ENCODE measurements at places on chromosomes 3 and 15. TPM values are rescaled to one million over a fixed set of nuclear protein-coding genes. Genes with fewer than 3 reads are reported as not detected.
A peak's percentile ranks its signal among the peaks of the same experiment; 100 is the strongest.

- DNase-seq = peak; percentile 67
These were observed 349.7 kb downstream of the TUSC7 start for GRCh38 chr3:117059067-117059955.

- DNase-seq = no peak
These were observed 85.3 kb upstream of the UBE2E2 start for GRCh38 chr3:23117856-23118255.

GRCh38 chr3:116280130-116280740 lies 165.1 kb downstream of the LSAMP start:
- no peak for DNase-seq

DNA sequence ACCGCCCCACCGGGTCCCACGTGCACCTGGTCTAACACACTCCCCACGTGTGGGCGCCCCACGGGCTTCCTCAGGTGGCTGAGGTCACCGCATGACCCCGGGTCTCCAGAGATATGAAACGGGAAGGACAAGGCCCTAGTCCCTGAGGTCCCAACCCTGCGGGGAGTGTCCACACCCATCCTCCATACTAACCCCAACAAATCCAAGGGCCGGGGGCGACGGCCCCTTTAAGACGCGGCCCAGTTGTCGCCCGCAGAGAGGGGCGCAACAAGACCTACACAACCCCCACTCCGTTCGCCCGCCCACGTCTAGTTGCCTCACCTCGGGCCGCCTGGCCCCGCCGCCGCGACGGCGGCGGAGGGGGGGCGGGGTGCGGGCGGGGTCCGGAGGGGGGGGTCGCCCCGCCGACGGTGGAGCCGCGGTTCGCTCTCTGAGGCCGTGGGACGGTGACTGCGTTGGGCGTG lies 396 bp downstream of the INO80 start:
- DNase-seq = peak; percentile 23

DNA sequence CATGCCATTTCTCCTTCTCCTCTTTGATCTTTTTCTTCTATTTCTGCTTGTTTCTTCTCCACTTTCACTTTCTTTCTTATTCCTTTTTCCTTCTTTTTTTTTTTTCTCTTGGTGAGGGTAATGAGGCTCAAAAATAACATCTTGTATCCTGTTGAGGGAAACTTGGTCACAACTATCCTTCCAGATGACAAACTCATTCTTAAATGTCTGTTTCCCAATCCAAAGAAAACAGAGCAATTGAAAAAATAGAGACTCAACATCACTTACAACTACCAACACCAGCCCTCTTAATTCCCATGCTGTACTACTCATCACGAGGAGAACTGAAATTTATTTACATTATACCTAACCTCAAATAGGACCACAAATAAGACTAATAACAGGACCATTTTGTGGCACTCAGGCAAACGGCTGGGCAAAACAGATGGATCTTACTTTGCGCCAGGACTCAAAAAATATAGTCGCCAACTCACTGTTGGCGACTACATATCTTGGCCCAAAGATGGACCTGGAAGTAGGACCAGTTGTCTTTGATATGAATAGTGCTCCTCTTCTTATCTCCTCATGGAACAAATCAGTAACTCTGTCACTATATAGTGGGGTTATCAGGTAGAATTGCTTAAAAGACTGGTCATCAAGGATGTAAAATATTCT lies 343.9 kb downstream of the ZBTB20 start:
- no peak for DNase-seq

- DNase-seq = peak; percentile 52
These were observed at the start of gene CFAP92 for GRCh38 chr3:128993461-128994172. CFAP92 (minus strand) TSS chr3:128994076; CDS start chr3:128993304, 772 bp downstream.

The MOBP gene
- not detected for total RNA-seq

The CLDN16 gene
- total RNA-seq = 30.2 TPM
